ENCODE measurements at places on chromosomes 2 and 18. TPM values are rescaled to one million over a fixed set of nuclear protein-coding genes. Genes with fewer than 3 reads are reported as not detected.

DNA sequence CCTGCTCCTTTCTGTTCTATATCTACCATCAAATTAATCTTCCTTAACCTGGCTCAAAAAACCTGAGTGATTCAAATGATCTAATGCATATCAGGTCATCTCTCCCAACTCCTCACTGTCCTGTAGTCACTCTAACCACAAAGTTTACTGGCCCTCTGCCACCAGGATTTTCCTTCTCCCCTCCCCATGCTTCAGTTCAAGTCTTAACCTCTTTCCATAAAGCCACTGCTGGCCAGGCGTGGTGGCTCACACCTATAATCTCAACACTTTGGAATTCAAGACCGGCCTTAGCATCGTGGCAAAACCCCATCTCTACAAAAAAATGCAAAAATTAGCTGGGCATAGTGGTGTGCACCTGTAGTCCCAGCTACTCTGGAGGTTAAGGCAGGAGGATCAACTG is 7.5 kb upstream of the SP3 start:
- H3K4me3 ChIP-seq, result no peak overlapping the region
- peaks cover 33% of the 10 kb centered on the region for H3K4me1 ChIP-seq
- peak; percentile 95 for DNase-seq
- H3K36me3 ChIP-seq, result no peaks in the 10 kb centered on the region

DNA sequence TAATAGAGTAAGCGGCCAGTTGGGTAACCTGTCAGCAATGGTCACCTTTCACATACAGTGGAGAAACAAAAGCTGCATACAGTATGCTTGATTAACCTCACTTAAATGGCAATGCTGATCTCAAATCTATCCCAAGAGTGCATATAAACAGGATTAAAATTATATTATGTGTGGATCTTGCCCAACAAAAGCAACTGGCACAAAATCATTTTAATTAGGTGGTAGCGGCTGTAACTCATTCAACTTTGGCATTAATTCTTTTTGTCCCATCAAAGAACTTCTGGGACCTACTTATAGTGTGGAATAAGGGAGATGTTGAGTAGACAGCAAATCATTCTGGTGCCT is 167.8 kb upstream of the VRK2 start:
- DNase-seq, result no peak
- 0 out of 2 replicates have a peak, but pooled peaks cover 4% of the 10 kb centered on the region for H3K36me3 ChIP-seq
- H3K27ac ChIP-seq, result no peak overlapping the region

GRCh38 chr2:68345129-68345875 is 19.8 kb upstream of the PLEK start:
- no peaks in the 10 kb centered on the region for H3K36me3 ChIP-seq
- no peak overlapping the region for H3K27ac ChIP-seq
- H3K27me3 ChIP-seq, result no peaks in the 10 kb centered on the region
- no peak overlapping the region for H3K4me3 ChIP-seq

- 0 out of 2 replicates have a peak, but pooled peaks cover 4% of the 10 kb centered on the region for H3K27me3 ChIP-seq
- H3K4me3 ChIP-seq, result no peak overlapping the region
- peak; percentile 56 for DNase-seq
- no peaks in the 10 kb centered on the region for H3K4me1 ChIP-seq
These were observed 58.2 kb downstream of the KLHL14 start for GRCh38 chr18:32714571-32715148.

GRCh38 chr18:12904012-12904516 is 20.0 kb upstream of the PTPN2 start:
- H3K27me3 ChIP-seq, result peaks cover 23% of the 10 kb centered on the region
- no peaks in the 10 kb centered on the region for H3K36me3 ChIP-seq
- H3K4me1 ChIP-seq, result no peaks in the 10 kb centered on the region
- DNase-seq, result no peak
- H3K27ac ChIP-seq, result no peak overlapping the region

GRCh38 chr2:43751476-43751990 is 22.3 kb upstream of the DYNC2LI1 start:
- H3K27me3 ChIP-seq, result no peaks in the 10 kb centered on the region
- no peak overlapping the region for H3K4me3 ChIP-seq
- DNase-seq, result no peak

DNA sequence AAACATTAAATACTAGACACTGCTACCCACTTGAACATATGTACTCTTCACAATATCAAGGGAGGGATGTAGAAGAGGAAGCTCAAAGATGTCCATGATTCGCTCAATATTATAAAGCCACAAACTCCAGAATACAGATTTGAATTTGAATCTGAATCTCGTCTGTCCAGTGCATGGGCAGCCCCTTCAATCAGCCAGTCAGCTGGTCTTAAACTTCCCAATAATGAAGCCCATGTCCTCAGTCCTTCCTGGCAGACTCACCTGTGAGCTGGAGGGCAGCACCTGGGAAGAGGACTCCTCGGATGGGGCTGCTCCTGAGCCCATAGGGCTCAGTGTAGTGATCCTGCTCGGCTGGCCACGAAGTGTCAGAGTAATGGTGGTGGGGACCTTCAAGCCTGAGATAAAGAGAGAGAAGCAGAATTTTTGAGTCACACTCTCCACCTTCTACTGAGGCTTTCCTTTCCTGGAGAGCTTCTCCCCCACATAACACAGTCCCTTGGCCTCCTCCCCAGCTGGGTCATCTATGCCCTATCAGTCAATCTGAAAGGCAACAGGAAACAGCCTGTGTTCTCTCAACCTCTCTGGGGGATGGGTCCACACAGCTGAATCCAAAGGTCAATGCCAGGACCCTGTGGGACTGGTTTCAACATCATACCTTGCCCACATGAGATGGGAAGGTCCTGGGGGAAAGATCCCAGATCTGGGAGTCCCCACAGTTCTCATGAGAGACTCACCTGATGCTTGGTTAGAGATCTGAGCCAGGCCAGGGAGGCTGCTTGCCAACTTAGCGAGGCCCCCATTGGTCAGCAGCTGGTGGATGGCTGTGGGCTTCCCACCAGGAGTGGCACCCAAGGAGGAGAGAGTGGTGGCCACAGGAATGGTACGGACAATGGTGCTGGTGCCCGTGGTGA is 36.5 kb downstream of the KANSL3 start:
- H3K4me1 ChIP-seq, result no peaks in the 10 kb centered on the region
- DNase-seq, result no peak
- H3K4me3 ChIP-seq, result no peak overlapping the region
- no peak overlapping the region for H3K27ac ChIP-seq
- peaks cover 83% of the 10 kb centered on the region for H3K36me3 ChIP-seq
- no peaks in the 10 kb centered on the region for H3K27me3 ChIP-seq

- H3K27ac ChIP-seq, result no peak overlapping the region
- peaks cover 16% of the 10 kb centered on the region for H3K27me3 ChIP-seq
- H3K4me1 ChIP-seq, result no peaks in the 10 kb centered on the region
- no peaks in the 10 kb centered on the region for H3K36me3 ChIP-seq
- no peak for DNase-seq
- H3K4me3 ChIP-seq, result no peak overlapping the region
These were observed 266.6 kb downstream of the ACTR3 start for GRCh38 chr2:114156366-114157056.

DNA sequence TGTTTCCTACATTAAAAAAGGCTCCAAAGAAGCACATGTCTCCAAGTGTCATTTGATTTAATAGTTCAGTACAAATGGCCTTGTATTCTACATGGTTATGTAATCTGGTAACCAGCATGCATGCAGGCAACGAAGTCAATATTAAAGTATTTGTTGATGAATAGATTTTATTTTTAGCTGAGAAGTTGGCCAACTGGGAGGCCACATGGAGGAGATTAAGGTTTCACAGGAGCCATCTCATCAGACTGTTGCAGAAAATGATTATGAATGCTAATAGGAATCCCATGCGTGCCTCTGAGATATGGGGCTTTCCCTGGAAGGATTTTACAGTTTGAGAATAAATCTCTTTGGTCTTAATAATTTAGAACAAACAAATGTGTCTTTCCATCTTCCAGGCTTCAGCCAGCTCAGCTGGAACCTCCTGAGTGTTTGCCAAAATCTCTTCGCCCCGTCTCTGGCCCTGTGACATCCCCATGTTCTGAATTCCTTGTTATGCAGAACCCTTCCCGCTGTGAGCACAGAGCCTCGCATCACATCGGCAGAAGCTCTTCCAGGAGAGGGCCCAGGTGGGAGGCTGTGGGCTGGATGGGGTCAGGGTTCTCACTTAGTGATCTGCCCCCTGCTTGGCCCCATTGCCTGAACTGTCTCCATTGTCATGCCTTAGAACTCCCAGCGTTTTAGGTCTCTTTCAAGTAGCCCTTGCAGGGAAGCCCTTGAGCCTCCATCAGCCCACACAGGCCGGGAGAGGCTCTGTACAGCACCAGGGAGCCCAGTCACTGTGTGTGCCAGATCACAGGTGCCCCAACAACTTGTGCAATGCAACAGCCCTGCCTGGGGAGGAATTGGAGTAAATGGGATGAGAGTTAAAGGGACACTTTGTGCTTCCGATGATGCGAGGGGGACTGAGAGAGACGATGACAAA is 190.5 kb upstream of the TWIST2 start:
- no peak overlapping the region for H3K27ac ChIP-seq
- no peak overlapping the region for H3K4me3 ChIP-seq
- no peaks in the 10 kb centered on the region for H3K27me3 ChIP-seq
- no peaks in the 10 kb centered on the region for H3K4me1 ChIP-seq
- no peak for DNase-seq

DNA sequence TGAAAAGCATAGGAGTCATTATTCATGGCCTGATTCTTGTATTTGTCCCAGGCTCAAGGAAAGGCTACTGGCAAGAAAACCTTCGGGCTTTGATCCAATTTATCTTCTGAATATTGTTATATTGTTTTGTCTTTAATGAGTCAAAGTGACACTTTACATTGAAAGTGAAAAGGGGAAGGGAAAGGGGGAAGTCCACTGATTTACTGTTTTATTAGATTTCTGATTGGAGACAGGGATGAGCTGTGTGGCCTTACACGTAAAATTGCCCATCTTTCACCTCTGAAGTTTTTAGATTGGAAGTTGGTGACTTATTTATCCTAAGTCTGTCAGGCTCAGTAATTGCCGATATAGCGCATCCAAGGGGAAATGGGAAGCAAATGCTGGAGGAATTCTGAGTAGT is 843.8 kb upstream of the LRRTM1 start:
- no peak overlapping the region for H3K4me3 ChIP-seq
- H3K27ac ChIP-seq, result no peak overlapping the region
- no peak for DNase-seq
- H3K36me3 ChIP-seq, result no peaks in the 10 kb centered on the region

DNA sequence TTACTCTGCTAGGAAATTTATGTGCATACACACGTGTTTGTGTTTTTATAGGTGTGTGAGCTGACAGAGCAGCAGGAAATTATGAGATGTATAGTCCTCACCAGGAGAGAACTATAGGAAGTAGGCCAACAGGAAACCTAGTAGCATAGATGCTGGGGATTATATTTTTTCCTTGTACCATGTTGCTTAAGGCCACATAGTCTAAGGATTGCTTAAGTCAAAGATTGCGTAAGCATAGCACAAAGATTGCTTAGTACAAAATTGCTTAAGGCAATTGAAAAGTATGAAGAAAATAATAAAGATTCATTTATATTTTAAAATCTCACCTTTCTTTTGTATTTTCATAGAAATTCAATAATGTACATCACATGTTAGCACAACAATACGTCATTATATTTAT is 18.7 kb upstream of the CCDC102B start:
- no peaks in the 10 kb centered on the region for H3K27me3 ChIP-seq
- H3K4me3 ChIP-seq, result no peak overlapping the region
- H3K36me3 ChIP-seq, result no peaks in the 10 kb centered on the region
- peak; percentile 10 for DNase-seq
- no peak overlapping the region for H3K27ac ChIP-seq

DNA sequence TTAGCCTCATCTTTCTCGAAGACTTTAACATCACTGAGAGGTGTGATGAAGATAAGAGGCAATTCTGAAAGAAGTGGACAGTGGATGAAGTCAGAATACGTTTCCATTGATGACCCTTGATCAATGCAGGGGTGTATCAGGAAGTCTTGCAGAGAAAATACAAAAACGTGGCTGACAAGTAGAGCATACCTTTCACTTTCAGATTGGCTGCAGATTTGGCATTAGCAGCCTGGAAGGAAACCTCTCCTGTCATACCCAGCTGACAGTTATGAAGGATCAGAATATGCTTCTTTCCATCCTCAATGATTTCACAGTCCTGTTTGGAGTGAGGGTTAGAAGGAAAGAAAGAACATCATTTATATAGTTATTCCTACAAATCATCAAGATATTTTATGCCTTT is 152.5 kb downstream of the PLEKHA3 start:
- H3K36me3 ChIP-seq, result no peaks in the 10 kb centered on the region
- peaks cover 94% of the 10 kb centered on the region for H3K27me3 ChIP-seq
- no peaks in the 10 kb centered on the region for H3K4me1 ChIP-seq
- H3K4me3 ChIP-seq, result no peak overlapping the region
- DNase-seq, result no peak

GRCh38 chr2:46438794-46439193 is 40.6 kb upstream of the TMEM247 start:
- H3K27me3 ChIP-seq, result no peaks in the 10 kb centered on the region
- no peak overlapping the region for H3K4me3 ChIP-seq
- peaks cover 6% of the 10 kb centered on the region for H3K4me1 ChIP-seq
- DNase-seq, result no peak

- no peaks in the 10 kb centered on the region for H3K4me1 ChIP-seq
- H3K36me3 ChIP-seq, result no peaks in the 10 kb centered on the region
- no peaks in the 10 kb centered on the region for H3K27me3 ChIP-seq
- H3K27ac ChIP-seq, result no peak overlapping the region
- no peak overlapping the region for H3K4me3 ChIP-seq
- no peak for DNase-seq
These were observed 35.4 kb upstream of the CABYR start for GRCh38 chr18:24103320-24104021.

DNA sequence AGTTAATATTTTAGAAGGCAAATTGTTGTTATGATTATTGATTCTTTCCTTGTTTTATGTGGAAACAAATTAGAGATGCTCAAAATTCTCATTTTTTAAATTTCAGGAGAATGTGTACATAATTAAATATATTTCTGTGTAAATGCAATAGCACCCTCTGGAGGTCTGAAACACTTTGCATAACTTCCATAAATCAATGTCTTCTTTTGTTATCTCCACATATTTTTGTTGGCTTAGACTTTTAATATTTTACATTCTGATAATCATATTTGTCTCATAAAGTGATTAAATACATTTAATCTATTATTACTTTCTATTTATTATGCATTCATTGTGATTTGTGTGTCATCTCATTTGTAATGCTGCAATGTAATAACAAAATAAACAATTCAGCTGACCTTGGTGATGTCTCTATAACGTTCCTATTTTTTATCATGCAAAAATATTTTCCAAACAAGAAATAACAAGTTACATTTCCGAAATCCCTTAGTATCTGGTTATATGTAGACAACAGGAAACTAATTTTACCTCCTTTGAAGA is 201.8 kb upstream of the GALNT5 start:
- no peaks in the 10 kb centered on the region for H3K36me3 ChIP-seq
- H3K27ac ChIP-seq, result peak overlapping the region; percentile 38
- peaks cover 20% of the 10 kb centered on the region for H3K4me1 ChIP-seq
- DNase-seq, result peak; percentile 58

- no peak for DNase-seq
- H3K4me3 ChIP-seq, result no peak overlapping the region
- H3K27ac ChIP-seq, result no peak overlapping the region
- H3K36me3 ChIP-seq, result no peaks in the 10 kb centered on the region
These were observed 23.4 kb upstream of the TANK start for GRCh38 chr2:161136696-161137324.

Gene GALNT5
- not detected for total RNA-seq

Gene UGT1A8
- total RNA-seq, result 0.46 TPM

Gene CCDC142
- 14.7 TPM for total RNA-seq

Gene IKZF2
- total RNA-seq, result 8.2 TPM

Gene CHPF
- 139 TPM for total RNA-seq

Gene CDK15
- total RNA-seq, result 2.4 TPM

Gene ANKRD62
- not detected for total RNA-seq

Gene FIGN
- 1.5 TPM for total RNA-seq

Gene RAMP1
- total RNA-seq, result 248 TPM

Gene NPHP1
- 1.3 TPM for total RNA-seq

Gene GPR155
- 0.69 TPM for total RNA-seq

Gene CPO
- total RNA-seq, result not detected

Gene UGT1A4
- total RNA-seq, result not detected

Measured in PC-3 (cell line).